ENCODE measurements at places on chromosomes 4 and X.

- DNase-seq: peak; percentile 63
Observed at GRCh38 chrX:53263597-53264094, 17.7 kb downstream of the IQSEC2 start.

- DNase-seq: no peak
Observed at GRCh38 chr4:94262163-94263016, 54.7 kb downstream of the SMARCAD1 start.

DNA sequence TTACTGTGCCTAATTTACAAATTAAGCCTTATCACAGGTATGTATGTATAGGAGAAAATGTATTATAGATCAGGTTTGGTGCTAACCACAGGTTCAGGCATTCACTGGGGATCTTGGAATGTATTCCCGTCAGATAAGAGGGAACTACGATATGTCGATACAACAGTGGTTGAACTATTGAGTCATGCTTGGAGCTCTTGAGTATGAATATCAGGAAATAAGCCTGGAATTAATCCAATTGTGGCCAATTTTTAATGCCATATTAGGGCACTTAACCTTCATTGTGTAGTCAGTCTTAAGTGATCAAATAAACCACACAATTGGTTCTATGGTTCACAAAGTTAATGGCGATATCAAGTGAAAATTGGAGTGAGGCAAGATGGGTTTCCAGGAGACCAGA, 556.5 kb downstream of the IL1RAPL1 start:
- no peak for DNase-seq

DNA sequence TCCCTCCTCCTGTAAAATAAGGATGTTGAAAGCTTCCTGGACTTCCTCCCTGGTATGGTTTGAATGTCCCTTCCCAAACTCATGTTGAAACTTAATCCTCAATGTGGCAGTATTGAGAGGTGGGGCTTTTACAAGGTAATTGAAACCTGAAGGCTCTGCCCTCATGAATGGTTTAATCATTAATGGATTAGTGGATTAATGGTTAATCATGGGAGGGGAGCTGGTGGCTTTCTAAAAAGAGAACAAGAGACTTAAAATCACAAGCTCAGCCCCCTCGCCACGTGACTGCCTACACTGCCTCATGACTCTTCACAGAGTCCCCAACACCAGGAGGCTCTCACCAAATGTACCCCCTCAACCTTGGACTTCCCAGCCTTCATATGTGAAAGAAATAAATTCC, 124.6 kb upstream of the ANXA3 start:
- no peak for DNase-seq

- no peak for DNase-seq
Observed at GRCh38 chr4:107721436-107722100, 1.5 kb upstream of the PAPSS1 start.

DNA sequence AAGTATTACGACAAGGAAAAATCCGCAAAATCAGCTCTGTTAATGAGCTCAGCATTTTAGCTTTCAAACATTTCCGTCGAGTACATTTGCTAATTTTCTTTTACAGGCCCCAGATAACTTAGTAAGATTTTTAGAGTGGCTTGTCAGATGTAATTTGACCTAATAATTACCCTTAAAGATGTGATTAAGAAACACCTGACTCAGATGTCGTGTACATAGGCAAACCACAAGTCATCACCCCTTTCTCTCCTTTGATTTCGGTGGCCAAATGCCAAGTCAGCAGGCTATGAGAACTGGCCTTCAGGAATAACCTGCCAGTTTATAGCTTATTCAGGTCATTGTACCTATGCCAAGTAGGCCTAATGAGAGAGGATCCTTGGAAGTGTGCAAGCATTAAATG, 369.6 kb downstream of the PCDH7 start:
- peak; percentile 90 for DNase-seq

DNA sequence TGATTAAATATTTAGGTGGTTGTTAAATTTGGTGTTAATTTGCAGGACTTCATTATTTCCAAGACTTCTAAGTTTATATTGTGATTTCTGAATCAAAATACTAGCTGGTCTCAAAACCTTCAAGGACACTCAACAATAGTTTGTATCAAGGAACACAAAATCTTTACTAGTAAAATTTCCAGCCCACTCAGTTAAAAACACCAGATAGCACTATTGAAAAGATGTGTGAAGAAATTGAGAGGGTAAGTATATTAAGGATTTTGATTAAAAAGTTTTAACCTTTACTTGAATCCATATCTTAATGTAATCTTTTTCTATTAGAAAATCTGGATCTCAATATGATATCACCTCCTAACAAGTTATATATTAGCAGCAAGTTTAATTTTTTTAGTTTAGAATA, 89.3 kb upstream of the UGT8 start:
- no peak for DNase-seq

All from H4 (cell line).